ENCODE measurements at places on chromosomes 6 and 20.

DNA sequence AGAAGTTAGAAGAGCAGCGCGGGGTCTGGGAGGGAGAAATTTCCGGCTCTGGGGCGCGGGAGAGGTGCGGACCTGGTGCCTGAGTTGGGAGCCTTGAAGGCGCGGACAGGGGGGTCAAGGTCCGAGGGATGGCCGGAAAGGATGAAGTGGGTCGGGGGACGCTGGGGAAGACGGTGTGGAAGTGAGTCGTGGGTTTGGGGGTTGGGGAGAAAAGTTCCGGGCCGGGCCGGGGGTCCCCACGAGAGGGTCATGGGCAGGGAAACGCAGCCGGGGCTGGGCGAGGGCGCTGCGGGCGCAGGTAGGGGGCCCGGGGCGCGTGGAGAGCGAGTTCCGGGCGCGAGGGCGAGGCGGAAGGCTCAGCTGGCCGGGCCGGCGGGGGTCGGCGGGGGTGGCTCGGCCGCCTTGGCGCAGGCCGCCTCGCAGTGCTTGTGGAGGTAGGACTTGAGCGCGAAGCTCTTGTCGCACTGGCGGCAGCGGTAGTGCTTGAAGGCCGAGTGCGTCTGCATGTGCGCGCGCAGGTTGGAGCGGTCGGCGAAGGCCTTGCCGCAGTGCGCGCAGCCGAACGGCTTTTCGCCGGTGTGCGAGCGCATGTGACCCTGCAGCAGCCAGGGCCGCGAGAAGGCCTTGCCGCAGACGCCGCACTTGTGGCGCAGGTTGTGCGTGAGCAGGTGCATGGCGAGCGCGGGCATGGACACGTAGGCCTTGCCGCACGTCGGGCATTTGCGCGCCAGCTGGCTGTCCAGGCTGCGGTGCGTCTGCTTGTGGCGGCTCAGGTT is 10.5 kb upstream of the SRXN1 start:
- no peak for DNase-seq

GRCh38 chr6:49001856-49002541 is 461.1 kb downstream of the MMUT start:
- no peak for DNase-seq

DNA sequence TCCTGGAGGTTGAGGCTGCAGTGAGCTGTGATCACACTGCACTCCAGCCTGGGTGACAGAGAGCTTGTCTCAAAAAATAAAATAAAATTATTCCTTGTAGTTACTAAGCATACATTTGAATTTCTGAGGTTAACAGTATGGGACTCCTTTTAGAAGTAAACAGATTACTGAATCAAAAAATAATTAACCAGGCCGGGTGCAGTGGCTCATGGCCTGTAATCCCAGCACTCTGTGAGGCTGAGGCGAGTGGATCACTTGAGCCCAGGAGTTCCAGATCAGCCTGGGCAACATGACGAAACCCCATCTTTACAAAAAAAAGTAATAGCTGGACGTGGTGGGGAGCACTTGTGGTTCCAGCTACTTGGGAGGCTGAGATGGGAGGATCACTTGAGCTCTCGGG is 22.1 kb upstream of the EEF1A1 start:
- no peak for DNase-seq

- no peak for DNase-seq
These were observed 50.0 kb downstream of the TAF4 start for GRCh38 chr20:62015540-62016288.

- no peak for DNase-seq
These were observed 102.7 kb downstream of the AGPAT4 start for GRCh38 chr6:161171207-161171606.

GRCh38 chr6:53358440-53359094 is 9.8 kb upstream of the ELOVL5 start:
- no peak for DNase-seq

DNA sequence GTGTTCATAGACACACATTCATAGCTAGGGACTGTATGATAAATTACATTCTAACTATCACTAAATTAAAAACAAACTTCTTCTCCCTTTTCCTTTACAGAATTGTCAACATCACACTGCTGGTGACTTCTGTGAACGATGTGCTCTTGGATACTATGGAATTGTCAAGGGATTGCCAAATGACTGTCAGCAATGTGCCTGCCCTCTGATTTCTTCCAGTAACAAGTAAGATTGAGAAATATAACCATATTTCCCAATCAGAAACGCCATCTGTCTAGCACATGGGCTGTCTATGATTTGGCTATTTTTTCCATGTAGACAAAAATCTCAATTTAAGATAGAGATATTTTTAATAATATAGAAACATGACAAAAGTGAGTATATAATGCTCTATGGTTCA is 367.7 kb downstream of the ARHGAP18 start:
- no peak for DNase-seq

- no peak for DNase-seq
These were observed 6.0 kb upstream of the DSP start for GRCh38 chr6:7535498-7535897.

- DNase-seq: no peak
These were observed 35.1 kb downstream of the TIAM2 start for GRCh38 chr6:155030148-155030720.

DNA sequence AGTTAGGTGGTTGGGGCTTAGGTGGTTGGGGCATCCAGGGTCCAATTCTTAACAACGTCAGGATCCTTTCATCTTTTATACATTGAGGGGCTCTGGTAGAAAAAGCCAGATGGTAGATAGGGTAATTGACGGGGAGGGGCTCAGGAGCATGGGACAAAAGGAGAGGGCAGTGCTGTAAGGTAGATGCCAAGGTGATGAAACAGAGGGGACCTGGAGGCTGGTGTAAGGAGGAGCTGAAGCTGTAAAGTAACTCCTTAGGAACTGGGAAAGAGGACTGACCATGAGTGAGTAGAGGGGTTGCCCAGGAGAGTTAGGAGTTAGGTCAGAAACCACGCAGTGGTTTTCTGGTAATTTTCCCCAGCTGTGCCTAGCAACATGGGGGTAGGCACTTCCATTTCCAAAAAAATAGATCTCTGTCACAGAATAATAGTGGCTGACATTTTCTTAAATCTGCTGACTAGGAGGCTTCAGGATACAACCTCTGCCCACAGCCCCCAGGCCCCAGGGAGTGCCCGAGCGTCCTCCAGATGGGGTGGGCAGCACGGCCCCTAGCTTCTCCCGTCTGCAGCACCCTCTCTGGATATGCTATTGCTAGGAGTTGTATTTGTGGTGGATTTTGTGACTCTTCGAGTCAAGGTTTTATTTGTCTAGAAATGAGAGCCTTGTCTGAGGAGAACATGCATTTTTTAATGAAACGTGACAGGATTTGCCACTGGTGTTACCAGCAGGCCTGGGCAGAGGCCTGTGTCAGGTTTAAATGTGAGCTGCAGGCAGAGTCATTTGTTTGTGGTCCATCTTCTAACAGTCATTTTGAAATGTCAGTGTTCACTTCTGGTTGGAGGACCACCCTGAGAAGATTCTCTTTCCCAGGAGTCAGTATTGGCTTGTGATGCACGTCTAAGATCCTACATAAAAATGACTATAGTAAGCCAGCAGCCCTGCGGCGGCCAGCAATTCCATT is 44.6 kb downstream of the TULP4 start:
- no peak for DNase-seq

GRCh38 chr6:78850621-78851020 is 16.7 kb upstream of the IRAK1BP1 start:
- DNase-seq: no peak

DNA sequence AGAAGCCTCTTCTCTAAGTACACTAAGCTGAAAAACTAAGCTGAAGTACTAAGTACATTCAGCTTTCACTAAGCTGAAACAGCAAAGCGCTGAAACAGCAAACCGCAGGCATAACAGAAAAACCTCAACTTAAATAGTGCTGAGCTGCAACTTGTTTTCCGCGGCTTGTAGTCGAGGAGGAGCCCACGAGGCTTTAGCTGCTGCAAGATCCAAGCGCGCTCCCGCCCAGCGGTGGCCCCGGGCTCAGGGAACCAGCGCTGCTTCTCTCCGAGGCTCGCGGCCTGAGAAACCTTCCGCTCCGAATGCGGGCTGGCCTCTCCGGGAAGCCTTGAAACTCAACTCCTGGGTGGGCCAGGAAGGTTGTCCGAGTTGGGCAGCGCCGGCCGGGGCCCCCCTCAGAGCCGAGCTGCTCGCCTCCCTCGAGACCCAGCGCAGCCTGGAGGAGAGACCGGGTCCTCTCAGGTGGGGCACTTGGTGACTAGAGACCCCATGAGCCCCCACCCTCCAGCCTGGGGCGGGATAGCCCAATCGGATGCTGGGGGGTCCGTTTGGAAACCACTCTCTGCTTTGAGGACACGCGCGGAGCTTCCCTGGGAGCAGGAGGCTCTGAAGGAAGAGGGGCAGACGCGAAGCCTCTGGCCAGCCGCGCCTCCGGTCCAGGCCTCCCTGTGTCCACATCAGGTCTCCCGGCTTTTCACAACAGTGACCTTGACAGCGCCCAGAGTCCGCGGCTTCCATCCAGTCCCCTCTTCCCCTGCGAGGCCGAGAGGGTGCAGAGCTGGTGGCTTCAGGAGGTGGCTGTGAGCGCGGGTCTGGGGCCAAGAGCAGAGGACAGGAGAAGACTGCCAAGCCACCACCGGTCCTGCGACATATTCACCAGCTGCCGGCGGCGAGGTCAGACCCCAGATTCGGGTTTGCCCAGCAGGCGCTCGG is 38.1 kb upstream of the HLA-E start:
- DNase-seq: peak; percentile 49

DNA sequence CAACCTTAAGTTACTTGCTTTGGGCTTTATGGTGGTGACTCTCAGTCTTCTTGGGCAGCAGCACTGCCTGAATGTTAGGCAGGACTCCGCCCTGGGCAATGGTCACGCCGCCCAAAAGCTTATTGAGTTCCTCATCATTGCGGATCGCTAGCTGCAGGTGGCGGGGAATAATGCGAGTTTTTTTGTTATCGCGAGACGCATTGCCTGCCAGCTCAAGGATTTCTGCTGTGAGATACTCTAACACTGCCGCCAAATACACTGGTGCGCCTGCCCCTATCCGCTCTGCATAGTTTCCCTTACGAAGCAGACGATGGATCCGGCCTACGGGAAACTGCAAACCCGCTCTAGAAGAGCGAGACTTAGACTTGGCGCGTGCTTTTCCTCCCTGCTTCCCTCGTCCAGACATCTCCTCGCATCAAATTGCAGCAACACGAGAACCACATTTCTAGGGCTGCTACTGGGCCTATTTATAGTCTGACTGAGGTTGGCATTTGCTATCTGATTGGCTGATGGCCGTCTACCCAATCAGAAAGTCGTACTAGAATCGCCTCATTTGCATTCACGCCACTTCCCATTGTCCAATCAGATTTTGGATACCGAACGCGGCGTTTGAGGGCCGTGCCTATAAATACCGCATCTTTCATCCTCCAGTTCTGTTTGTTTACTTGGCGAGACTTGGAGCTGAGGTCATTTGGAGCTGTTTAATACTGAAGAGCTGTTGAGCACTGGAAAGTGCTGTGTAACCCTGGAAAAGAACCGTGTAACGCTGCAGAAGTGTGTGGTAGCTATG is 28.2 kb upstream of the SLC17A4 start:
- DNase-seq: no peak

DNA sequence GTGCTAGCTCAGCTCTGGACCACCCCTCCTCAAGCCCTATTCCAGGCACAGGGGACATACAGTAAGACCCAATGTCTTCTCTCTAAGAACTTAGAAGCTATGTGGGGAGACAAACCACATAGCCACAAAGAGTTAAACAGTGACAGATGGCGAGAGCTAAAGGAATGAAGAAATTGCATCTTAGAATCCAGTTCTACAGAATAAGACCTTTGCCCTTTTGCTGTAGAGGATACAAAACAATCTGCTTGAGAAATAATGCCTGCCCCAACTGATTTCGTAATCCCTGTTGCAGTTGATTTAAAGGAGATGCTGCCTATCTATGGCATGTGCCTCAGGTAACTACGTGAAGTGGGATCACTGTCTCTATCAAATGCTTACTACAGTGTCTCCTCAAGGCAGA is 31.2 kb downstream of the TNFRSF21 start:
- no peak for DNase-seq

DNA sequence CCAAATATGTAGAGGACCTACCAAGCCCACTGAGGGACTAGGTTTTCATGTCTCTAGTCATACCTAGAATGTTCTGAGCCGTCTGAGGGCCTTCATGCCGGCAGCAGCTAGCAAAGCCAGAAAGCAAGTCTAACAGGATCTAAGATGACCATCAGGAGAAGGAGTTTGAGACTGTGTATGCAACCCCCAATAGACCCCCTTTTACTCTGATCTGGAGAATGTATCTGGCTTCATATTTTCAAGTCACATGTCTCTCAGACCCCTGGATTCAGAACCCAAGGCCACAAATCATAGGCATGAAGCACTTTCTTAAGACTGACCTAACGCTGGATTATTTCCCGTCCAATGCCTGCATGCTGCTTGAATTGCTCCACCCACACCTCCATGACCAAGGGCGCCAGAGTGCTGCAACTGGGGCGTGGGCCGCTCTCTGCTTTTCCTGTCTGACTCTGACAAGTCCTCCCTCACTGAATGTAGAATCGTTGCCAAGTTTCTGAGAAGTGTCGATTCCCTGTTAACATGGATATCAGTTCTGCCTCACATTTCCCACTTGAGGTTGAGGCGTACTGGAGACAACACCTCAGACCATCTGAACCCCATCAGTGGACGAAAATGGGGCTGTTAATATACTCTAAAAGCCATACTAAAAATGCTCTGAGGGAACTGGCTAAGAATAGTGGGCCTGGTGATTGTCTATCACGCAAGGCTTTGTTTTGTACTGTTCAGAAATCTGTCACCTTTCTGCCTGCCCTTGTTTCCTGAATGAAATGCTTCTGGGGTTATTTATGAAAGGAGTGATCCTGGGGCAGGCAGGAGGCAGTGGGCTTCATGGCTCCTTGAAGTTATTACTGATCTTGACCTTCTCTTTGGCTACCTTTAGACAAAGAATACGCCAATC is 23.9 kb upstream of the ASXL1 start:
- no peak for DNase-seq

DNA sequence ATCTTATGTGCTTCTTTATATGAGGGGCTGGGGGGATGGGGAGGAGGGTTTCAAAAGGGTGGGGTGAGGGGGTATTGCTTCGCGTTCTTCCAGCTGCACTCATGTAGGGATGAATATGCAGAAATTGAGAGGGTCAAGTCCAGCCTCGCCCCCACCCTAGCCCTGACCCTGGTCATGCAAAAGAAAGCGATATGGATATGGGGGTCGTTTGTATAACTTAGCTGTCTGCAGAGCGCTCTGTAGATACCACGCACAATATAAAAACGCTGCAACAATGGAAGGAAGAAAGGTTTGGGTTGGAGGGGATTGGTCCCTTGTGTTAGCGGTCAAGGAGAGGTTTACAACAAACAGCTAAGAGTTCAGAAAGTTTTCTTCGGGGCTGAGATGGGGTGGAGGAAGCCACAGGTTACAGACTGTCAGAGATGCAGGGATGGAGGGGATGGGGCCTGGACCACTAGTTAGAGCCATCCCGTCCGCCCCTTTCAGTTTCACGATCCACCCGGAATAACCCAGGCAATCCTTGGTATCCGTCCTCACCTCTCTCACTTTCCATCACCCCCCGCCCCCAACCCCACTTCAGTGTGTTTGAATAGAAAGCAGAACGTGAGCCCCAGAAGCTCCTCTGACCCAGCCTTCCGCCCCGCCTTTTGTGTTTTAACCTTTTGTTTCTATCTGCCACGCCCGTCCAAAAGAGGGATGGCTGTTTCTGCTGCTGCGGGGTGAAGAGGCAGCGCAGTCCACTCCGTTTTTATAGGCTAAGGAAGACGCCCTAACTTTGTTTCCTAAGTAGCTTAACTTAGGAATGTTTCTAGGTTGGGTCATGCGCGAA is 73.5 kb downstream of the SOX4 start:
- DNase-seq: no peak

Data from GM19239 (cell line).